ENCODE measurements at places on chromosomes 1 and 21.
A peak's percentile ranks its signal among the peaks of the same experiment; 100 is the strongest.

DNA sequence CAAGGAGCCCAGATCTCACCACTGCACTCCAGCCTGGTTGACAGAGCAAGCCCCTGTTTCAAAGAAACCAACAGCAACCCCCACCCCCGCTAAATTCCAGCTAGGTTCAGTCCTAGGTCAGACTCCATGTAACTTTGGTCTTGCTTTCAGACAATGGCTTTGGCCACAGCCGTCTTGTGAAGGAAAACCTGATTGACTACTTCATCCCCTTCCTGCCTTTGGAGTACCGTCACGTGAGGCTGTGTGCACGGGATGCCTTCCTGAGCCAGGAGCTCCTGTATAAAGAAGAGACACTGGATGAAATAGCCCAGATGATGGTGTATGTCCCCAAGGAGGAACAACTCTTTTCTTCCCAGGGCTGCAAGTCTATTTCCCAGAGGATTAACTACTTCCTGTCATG lies 12.9 kb downstream of the TOR3A start:
- DNase-seq: no peak

DNA sequence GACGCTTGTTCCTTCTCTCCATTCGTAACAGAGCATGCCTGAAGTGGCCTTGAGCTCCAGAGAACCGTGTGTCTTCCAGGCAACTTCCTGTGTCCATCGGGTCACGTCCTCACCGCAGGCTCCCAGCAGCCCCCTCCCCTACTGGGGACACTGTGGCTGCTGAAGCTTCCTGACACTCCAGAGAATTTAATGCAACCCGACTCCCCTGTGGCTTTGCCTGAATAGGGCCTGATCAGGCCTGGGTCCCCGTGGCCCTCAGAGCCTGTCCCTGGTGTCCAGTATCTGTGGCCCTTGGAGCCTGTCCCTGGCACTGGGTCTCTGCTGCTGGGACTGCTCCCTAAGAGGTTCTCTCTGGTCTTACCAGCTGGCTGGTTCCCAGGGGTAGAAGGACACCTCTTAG lies 219.7 kb upstream of the VAMP3 start:
- no peak for DNase-seq

DNA sequence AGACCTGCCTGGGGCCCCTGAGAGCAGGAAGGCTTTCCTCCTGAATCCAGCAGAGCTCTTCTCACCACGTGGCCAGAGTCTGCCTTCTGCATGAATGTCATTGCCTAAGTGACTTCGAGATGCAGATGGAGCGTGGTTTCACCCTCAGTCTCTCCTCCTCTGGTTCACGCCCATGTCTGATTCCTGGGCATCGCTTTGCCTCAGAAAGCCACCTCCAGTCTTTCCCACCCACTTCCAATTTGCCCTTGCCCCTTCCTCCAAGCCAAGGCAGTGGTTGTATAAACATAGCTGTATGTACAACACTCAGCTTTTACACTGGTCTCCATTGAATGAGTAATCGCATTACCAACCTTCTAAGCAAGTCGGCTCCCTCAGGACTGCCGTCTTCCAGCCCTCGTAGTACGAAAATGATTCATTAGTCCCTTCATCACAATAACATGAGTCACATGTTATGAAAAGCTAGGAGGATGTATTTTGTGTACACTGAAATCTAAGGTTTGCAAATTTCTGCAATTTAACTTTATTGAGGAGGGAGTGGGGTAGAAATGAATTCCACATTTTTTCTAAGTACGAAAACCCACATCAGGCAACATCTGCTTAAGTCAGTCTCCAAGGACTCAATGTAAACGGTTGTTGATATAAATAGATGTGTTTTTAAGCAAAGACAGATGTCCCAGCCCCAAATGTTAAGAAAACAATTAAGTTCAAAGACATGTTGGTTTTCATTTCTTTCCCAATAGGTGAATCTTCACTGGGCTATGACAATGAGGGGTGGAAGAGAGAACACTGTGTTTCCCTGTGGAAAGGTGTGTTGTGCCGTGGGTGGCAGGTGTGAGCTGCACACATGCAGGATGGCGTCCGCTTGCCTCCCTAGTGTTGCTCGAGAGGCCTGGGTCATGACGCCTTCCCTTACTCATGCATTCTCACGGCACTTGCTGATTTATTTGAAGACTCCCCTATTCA lies 32.3 kb upstream of the ETS2 start:
- peak; percentile 85 for DNase-seq

GRCh38 chr1:233300326-233300725 lies 4.8 kb upstream of the PCNX2 start:
- no peak for DNase-seq

DNA sequence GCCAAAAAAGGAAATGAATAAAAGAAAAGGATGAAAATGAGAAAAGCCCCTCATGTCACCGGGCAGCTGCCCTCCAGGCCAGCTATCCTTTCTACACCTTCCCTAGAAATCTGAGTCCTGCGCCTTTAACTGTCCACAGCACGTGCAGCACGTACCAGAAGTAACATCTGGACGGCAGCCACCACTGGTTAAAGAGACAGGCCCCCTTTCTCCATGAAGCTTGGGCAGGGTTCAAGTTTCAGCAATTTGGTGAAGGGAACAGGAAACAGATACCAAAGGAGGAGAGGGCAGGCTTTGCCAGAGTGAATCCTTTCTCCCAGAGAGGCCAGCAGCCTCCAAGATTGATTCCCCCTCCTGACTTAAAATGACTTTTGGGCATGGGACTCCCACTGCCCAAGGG lies 3.6 kb upstream of the KIAA2013 start:
- peak; percentile 78 for DNase-seq

DNA sequence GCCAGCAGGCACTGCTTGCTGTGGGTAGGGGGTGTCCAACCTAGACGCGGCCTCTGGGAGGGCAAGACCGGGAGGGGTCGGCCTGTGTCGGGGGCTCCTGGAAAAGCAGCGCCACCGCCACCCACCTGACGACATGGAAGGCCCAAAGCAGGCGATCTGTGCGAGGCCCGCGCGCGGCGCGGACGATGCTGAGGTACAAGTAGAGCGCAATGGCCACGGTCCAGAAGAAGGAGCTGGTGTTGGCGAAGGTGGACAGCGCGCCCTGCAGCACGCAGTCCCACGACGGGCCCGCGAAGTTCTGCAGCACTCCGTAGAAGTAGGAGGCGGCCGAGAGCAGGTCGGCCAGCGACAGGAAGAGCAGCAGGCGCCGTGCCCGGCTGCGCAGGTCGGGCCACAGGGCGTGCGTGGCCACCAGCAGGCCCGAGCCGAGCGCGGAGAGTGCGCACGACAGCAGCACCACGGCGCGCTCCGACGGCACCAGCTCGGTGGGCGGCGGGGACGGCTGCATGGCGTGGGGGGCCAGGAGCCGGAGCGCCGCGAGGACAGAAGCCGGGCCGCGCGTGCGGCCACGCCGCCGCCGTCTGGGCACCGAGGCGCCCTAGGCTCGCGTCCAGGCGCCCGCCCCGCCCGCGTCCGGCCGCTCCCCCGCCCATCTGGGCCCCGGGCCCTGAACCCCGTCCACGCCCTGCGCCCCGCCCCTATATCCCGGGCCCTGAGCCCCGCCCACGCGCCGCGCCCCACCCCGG lies at the start of gene GPR157:
Gene GPR157 (minus strand): TSS at position 583 of the 746 bp plus-strand sequence. CDS start 75 bp downstream, at position 508.
- DNase-seq: peak; percentile 99

- no peak for DNase-seq
Measured at GRCh38 chr1:197980457-197980856, 63.3 kb downstream of the LHX9 start.

DNA sequence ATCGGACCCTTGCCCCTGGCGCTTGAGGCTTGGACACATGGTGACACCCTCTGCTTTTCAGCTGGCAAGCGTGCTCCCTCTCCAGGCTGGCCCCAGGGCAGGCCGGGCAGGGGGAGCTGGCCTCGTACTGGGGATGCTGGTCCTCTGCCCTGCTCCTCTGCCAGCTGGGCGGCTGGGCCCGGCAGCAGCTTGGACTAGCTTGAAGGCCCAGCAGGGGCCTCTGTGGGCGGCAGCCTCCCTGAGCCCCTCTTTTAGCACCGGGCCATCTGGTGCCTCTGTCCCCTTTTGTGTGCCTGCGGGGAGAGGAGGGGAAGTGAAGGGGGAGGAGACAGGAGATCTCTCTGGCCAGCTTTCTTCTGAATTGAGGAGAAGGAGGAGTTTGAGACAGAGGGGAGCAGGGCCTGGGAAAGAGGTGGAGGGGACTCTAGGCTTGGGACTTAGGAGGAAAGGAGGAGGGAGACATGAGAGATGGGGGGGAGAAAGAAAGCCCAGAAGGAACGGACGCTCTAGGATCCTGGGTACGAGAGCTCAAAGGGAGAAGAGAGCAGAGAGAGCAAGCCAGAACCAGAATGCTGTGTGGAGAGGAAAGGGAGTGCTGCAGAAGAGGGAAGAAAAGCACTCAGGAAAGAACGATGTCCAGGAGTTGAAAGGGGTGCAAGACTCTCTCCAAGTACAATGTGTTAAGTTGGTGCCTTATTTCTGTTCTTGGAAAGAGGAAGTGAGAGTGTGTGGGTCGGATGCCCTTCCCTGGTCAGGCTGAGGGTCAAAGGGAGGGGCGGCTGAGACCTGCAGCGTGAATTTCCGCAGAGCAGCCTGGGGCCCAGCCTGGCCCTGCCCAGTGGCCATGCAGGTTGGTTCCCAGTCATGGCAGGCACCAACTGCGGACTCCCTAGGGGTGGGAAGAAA lies 40.3 kb downstream of the IER5 start:
- no peak for DNase-seq

DNA sequence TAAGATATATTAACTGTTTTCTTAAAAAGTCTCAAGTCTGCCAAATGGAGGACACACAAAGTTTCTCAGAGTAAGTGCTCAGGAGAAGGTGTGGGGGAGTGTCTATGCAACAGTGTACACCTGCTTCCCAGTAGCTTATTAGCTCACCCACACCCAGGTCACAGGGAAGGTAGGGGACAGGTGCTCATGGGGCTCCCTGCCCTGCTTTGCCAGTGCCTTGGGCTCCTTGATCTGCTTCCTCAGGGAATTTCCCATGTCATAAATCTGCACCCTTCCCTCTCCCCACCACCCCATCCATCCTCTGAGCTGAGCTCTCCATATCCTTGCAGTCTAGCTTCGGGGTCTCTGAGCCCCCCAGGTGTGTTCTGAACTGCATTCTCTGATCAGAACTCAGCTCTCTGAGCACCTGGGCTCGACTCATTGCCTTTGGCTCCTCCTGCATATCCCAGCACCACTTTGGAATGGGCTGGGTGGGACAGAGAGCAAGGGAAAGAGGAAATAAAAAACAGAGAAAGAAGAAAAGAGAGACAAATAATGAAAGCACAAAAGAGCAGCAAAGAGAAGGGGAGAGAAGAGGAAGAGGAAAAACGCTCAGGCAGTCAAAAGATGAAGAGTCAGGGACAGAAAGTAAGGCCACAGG lies 87.0 kb upstream of the ATP1B1 start:
- no peak for DNase-seq

DNA sequence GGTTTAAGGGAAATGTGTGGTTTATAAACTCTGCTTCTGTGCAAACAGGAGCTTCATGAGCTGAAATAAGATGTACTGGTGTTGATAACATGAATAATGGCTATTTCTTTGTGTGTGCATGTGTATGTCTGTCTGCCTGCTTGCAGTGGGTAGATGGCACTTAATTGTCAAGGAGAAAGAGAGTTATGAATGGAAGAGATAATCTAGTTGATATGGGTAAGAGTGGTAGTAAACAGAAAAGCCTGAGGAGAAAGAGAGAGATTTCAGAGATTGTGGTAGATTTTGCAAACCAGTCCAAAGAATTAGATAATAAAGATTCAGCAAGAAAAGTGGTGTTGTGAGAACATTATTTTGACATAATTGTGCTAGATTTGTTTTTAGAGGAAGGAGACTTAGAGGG lies 7.7 kb downstream of the SUCO start:
- DNase-seq: no peak

GRCh38 chr21:43940329-43941050 lies 71.6 kb upstream of the TRAPPC10 start:
- DNase-seq: no peak

GRCh38 chr1:102595106-102595505 lies 513.2 kb downstream of the COL11A1 start:
- DNase-seq: no peak

- no peak for DNase-seq
Measured at GRCh38 chr1:59685101-59685500, 129.6 kb upstream of the HOOK1 start.

GRCh38 chr21:20652846-20653245 lies 345.4 kb upstream of the NCAM2 start:
- no peak for DNase-seq

All from GM03348 (cell line).